Esophagus mucosa (tissue), 1 donor: ENCODE measurements at places on chromosomes 2 and 18.
A peak's percentile ranks its signal among the peaks of the same experiment; 100 is the strongest.

- peak; percentile 22 for ATAC-seq
These were observed 15.1 kb downstream of the HOXD3 start for GRCh38 chr2:176172007-176172894.

GRCh38 chr2:238162251-238162845 is 3.6 kb downstream of the ERFE start:
- ATAC-seq: no peak

- ATAC-seq: no peak
These were observed 68.3 kb upstream of the MRPS9 start for GRCh38 chr2:104969564-104969963.

GRCh38 chr2:151872463-151872862 is 44.2 kb upstream of the ARL5A start:
- no peak for ATAC-seq

DNA sequence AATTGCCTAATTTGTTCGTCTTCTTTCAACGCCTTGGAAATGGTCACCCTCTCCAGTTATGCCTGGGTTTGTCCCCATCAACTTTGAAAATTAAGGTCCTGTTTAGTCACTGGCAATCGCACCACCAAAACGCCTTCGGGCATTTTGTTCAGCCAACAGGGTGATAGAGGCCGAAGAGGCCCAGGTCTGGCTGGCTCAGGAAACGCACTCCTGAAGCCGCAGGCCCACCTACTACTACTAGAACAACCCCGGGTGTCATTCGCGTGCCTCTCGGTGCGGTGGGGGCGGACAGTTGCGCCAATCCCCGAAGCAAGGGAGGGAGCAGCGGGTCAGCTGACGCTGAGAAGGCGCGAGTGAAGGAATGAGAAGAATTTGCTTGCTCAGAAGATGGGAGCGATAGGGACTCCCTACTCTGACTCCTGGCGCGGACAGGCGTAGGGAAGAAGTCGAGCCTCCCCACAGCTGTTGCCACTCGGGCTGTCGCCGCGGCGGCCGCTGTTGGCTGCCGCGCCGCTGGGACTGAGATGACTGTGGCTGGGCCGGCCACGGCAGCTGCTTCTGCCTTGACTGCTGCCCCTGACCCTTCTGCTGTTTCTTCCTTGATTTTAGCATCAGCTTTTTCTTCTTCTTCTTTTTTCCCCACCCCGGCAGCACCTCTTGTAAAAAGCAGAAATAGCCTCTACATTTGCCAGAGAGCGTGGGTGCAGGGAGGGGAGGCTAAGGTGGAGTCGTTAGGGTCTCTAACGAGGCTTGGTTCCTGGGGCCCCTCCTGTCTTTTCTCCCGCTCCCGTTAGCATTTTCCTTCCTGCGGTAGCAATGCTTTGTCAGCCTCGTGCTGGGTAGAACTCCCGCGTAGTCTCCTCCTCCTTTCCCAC is 387.6 kb downstream of the FIGN start:
- ATAC-seq: peak; percentile 44

DNA sequence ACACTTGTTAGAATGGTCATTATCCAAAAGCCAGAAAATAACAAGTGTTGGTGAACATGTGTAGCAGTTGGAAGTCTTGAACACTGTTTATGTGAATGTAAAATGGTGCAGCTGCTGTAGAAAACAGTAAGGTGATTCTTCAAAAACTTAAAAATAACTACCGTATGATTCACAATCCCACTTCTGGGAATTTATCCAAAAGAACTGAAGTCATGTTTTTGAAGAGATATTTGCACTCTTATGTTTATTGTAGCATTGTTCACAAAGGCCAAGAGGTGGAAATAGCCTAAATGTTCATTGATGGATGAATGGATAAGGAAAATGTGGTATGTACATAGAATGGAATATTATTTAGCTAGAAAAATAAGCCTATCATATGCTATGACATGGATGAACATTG is 6.3 kb upstream of the SPP2 start:
- no peak for ATAC-seq

GRCh38 chr2:229660951-229661350 is 53.4 kb downstream of the DNER start:
- no peak for ATAC-seq

- no peak for ATAC-seq
These were observed 616 bp upstream of the RBMS1 start for GRCh38 chr2:160494201-160494644.
